T1000 (cell line): ENCODE measurements at places on chromosomes 5 and 9.

DNA sequence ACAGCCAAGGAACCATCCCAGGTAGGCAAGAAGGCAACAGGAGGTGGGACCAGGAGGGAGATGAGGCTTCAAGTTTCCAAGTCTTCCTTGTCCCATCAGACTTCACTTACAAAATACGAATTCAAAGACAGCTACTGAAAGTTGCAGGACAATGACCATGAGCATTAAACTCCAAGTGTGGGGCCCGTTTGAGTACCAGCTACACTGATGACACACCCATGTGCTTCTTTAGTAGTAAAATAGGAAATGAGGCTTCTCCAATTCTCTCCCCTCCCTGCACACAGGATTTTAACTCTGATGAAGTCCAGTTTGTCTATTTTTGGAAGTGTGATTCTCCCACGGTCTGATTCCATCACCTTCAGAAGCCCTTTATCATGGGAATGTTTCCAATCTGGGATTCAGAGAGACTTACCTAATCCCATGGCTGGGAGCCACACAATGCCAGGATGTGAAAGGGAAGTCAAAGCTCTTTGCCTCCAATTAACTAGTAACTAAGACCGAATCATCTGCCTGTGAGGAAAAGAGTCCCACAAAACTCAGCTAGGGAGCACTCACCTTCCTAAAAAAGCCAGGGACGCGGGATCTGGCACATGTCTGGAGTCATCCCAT lies 222.8 kb upstream of the MSX2 start:
- no peak for DNase-seq

DNA sequence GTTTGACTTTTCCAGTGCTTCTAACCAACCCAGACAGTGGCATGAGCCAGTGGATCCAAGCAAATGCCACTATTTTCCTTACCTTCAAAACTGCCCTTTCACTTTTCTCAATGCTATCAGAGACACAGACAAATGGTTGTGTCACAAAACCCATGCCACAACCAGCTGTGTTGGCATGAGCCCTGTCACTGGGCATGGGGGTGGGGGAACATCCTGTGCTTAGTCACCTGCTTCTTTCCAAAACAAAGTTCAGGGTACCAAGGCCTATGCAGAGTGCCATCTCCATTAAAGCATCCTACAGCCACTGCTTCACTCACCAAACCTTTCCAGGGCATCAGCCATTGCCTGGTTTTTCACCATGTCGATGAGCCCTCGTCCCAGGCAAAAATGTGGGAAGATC lies 30.1 kb downstream of the NIPSNAP3B start:
- no peak for DNase-seq

DNA sequence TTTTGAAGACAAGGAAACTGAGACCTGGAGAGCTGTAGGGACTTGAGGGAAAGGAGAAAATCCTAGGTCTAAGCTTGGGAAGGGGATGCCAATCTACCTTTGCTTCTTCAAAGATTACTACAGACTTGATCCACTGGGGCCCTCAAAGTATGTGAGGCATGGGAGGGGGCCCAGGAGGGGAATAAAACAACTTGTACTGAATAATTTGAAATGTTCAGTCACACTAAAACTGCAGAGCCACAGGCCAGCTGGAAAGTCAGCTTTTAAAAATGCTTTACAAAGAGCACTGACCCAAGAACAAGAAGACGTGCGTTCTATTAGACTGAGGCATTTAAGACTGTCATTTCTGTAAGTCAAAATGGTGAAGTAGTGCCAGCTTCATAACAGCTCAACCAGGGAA lies 13.6 kb downstream of the IL33 start:
- DNase-seq: no peak

DNA sequence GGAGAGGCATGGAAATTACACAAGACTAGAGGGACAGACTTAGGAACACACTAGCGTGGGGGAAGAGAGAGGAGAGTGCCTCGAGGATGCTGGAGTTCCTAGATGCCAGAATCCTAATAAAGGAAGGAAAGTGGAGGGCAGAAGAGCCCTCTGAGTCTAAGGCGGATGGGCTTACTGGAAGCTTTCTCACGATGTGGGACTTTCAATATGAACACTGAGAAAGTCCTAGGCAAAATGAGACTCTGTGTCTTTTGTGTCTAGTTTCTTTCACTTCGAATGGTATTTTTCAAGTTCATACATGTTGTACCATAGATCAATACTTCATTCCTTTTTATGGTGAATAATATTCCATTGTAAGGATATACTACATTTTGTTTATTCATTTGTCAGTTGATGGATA lies 239.4 kb downstream of the NSG2 start:
- DNase-seq: no peak

- no peak for DNase-seq
These were observed 123.7 kb downstream of the PDE4D start for GRCh38 chr5:59769832-59770231.

GRCh38 chr5:131945551-131946168 lies at the start of gene MEIKIN:
TSS of gene MEIKIN (minus strand) at chr5:131945663. CDS start at chr5:131945505, 158 bp downstream.
- DNase-seq: no peak

GRCh38 chr5:173760461-173761177 lies 127.5 kb upstream of the CPEB4 start:
- DNase-seq: no peak

GRCh38 chr9:4111233-4112008 lies 188.4 kb downstream of the GLIS3 start:
- no peak for DNase-seq

- DNase-seq: no peak
These were observed 821.5 kb downstream of the EFNA5 start for GRCh38 chr5:106849266-106849665.

DNA sequence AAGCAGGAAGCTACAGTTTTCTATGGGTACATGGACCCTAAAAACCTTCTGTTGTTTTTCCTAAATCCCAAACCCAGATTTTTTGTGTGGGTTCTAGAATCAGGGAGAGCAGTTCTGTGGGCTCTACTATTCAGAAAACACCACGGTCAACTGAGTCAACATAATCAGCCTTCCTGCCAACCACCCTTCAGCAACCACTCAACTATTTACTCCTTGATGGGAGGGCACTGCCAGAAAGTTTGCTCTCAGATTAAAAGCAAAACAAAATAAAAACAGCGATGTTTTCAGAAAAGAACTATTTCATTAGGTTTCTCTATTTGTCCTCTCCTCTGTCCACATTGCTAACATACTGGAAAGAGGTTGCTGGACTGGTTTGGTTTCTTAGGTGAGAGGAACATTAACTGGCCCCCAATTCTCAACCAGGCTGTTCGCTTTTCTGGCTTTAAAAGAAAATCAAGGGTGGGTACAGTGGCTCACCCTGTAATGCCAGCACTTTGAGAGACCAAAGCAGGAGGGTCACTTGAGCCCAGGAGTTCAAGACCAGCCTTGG lies 72.3 kb downstream of the GCNT1 start:
- DNase-seq: no peak

DNA sequence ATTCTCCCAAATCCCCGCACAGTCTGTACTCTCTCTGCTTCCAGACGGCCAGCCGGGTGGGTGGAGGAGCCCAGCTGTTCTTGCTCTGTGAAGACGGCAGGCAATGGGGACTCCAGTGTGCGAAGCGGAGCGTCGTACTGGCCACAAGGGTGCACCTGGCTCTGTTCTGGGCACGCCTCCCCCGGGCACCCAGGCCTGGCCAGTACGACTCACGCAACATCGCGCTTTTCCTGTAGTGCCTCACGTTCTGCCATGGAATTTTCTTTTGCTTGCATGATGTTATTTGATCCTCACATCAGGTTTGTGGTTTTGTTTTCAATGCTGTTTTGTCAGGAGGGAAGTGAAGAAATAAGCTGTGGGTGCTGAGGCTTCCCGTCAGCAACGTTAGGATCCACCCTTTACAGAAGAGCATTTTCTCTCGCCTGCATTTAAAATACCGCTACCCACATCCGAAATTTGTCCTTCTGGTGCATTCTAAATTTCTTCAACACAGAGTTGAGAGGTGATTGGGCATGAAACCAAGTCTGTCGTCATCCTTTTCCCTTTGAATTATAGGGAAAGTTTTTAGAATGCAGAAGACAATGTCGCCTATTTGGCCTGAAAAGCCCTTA lies 311.7 kb downstream of the TRIM36 start:
- no peak for DNase-seq

DNA sequence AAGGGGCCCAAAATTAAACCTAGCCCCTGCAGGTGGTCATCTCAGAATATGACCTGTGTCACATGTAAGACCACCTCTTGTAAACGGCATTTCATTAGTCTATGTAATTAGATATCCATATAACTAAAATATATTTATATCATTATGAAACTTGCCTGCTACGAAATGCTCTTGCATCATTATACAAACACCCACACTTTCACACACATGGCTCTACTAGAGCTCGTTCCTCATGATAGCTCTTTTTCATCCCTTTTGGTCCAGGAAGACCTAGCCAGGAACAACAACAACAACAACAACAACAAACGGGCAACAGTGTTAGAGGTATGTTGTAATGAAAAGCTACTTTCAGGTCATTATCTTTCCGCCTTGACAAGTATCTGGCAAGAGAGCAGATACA lies 58.6 kb downstream of the LHFPL2 start:
- no peak for DNase-seq

GRCh38 chr9:3809724-3810123 lies 283.9 kb upstream of the RFX3 start:
- DNase-seq: no peak
